ENCODE measurements at places on chromosomes 4 and X.

DNA sequence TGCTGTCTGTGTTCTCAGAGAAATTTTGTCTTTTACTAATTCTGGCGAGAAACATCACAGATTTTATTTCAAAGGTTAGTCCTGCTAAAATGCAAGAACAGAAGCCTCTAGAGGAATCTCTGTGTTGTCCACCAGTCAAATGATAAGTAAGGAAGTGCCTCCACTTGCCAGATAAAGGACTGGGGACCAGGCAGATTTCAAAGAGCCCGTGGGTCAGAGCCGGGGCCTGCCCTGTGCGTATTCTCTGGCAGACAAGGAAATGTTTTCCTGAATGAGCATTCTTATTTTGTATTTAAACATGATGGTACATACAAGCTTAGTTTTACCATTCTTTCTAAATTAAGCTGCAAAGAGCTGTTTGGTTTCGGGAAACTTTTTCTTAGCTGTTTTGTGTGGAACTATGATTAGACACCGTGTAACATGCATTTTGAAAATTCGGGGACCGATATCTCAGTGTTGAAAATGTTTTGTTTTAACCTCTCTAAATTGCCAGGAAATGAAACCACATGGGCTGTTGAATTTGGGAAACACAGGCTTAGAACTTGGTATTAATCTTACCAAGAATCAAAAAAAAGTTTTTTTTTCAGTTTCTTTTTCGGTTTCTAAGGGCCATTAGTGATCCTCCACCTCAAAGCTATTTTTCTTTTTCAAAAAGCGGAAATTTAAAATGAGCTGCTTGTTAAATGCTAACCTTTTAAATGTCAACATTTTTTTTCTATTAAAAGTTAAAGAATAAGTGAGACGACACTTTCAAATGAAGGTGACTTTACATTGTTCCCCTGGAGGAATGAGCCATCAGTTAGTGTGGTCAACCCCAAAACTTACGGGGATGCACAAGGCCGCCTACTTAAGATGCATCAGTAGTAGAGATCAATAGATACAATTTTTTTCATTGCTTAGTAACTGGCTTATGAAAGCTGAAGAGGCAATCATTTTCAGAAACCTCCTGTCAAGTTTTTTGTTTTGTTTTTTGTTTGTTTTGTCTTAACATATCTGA lies 89.6 kb upstream of the MTM1 start:
- DNase-seq: peak; percentile 28

- DNase-seq: no peak
These were observed 23.7 kb downstream of the CC2D2A start for GRCh38 chr4:15493411-15493810.

GRCh38 chr4:158993891-158994290 lies 109.0 kb upstream of the RAPGEF2 start:
- no peak for DNase-seq

DNA sequence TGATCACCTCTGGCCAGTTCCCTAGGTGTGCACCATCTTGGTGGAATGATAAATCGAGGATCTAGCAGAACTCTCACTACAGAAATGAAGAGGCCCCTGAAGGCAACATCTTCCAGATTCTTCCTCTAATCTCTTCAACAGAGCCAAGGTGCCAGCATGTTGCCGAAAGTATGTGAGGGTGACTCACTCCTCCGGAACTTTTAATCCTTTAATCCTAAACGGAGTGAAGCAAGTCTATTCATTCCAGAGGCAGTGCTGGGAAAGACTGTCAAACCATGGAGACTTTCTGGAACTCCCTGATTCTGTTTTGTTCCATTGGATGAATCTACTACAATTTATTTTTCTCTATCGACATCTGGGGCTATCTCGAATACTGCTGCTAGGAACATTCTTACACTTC lies 68.7 kb downstream of the SUPT20HL2 start:
- no peak for DNase-seq

DNA sequence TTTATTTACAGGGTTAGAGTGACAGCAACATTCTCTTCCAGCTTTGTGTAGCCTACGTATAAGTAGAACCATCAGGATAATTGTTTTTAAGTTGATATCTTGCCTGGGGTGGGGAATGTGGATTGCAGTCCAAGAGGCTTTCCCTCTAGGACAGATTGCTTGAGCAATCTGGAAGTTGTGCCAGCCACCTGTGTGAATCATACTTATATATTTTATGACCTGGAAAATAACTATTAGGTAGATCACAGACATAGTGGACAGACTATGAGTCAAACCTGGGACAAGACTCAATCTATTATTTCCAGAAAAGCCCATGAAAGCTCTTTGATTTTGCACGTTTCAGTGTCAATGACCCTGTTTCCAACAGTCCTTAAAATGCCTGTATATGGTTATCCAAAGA lies 98.9 kb downstream of the TLL1 start:
- DNase-seq: no peak

DNA sequence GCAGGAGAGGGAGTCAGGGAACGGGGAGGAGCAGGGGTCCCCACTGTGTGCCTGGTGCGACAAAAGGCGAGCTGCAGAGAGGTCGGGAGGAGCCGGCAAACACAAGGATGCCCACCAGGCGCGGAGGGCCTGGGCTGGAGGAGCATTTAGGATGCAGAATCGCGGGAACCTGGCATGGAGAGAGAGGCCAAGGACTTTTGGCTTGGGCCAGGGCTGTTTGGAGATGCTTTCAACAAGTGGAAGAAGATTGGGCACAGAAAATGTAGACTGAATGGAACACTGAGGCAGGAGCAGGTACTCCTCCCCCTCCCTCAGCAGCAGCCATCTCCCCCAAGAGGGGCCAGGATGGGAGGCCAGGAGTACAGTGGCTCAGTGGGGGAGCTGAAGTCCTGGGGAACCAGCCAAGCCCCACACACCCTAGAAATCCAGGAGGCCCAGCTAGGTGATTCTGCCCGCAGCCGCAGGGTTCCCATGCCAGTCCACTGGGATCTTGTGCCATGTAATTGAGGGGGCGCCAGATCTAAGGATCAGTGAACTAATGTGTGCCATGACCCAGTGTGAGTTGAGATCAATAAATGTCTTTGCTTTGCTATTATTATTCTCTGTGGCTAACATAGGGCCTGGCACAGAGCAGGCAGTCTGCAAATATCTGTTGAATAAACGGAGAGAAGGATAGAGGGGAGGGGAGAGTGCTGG lies 1.1 kb upstream of the ABLIM2 start:
- no peak for DNase-seq

DNA sequence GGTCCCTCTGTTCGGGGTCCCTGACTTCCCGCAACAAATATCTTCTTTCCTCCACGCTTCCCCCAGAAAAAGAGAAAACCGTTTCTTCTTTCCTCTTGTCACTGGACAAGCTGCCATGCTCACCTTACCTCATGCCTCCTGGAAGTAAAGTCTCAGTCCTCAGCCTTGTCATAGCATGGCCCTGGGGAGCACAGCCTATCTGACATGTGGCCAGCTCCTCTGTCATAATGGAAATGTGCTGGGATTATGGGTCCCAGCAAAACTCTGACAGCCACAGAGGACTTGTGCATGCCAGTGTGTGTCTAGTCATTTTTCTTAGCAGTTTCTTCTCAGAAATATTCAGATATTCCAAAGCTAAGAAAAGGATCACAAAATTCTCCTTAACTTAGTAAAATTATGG lies 122.4 kb downstream of the AASDH start:
- DNase-seq: no peak

- no peak for DNase-seq
These were observed 595.0 kb downstream of the GLUD2 start for GRCh38 chrX:121642415-121642814.

DNA sequence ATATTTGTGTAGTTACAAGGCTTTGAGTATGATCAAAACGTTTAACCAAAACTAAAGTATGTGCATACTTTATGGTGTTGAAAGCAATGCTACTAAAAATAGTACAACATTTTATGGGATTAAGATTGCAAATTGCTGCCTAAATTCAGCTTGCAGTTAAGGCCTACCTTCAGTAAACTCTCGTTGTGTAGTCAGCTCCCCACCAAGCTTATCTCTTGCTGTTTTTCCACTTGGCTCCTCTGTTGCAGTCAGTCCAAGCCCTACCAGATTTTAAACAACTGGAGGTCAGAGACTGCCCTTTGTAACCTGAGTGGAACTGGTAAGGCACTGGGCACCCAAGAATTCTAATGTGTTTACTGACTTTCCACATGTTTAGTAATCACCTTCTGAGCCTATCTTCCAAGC lies 25.7 kb downstream of the AFF1 start:
- DNase-seq: no peak

GRCh38 chrX:111265486-111265885 lies 4.8 kb downstream of the CAPN6 start:
- no peak for DNase-seq

DNA sequence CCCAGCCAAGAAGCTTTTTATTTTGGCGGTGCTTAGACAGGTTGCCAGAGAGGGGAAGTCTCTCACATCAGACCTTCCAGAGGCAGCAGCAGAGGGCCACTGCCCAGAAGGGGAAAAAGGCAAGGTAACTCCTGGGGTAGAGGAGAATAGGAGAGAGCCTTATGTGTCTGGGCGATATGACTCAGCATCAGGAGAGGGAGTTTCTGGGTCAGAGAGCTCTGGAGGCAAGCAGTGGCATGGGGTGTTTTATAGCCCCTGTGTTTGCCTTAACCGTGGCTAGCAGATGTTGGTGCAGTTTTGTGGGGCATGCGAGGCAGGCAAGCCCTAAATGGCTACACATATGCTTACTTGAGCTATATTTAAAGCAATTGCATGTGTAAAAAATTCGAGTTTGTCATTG lies 8.3 kb upstream of the ZXDB start:
- no peak for DNase-seq

DNA sequence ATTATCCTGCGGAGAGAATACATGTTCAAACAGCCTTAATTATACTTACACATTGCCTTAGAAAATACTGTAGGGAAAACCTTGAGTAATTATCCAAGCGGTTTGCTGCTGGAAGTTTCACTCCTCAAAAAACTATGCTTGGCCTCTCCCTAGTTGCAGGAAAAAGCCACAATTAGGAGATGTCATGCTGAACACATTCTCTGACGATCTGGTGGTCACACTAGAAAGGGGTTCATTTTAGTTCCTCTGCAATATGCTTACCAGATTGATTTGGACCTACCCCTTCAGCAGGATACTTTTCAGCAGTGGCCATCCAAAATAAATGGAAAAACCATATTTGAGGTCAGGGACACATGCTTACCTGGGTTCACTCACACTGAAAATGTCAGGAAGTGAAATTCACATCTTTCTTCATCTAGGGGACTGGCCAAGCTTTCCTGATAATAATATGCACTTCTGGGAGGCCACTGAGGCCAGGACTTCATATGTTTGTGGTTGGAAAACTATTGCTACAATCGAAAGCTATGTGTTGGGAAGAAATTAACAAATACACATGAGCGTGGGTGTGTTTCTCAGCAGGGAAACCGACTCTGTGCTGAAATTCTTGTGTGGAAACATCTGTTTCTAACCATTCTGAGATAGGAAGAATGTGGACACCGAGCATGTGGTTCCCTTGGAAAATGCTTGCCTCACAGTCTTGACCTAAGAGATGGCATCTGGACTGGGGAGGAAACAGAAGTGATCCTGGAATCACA lies 68.8 kb downstream of the ATXN3L start:
- DNase-seq: no peak

GRCh38 chr4:138666366-138666765 lies 349.2 kb upstream of the NOCT start:
- DNase-seq: no peak

DNA sequence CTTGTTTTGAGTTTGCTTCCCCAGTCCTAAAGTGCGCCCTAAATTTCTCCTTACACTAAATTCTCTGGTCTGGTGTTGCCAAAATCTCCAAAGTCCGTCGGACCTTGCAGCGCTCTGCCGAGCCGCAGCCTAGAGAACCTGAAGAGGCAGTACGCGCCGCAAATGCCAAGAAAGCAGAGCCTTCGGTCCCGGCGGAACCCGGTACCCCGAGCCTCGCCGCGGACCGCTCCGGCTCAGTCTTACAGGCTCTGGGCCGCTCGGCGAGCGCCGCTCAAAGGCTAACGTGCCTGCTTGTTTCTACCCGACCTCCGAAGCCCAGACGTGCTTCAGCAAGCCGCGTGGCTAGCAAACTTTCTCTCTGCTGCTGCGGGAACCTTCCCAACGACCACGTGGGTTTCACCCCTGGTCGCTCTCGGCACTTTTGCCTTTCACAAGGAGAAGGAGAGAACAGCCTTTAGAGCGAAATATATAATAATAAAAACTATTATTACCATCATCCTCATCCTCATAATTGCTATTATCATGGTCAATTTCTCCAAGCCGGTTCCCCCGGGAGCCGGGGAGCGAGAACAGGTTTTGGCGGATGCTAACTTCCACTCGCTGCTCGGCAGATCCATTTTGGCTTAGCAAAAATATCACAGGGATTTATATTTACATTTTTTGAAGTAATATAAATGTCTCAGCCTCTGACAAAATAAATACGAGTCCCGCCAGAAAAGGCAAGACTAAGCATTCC lies 2.2 kb upstream of the HTR2C start:
- DNase-seq: no peak

DNA sequence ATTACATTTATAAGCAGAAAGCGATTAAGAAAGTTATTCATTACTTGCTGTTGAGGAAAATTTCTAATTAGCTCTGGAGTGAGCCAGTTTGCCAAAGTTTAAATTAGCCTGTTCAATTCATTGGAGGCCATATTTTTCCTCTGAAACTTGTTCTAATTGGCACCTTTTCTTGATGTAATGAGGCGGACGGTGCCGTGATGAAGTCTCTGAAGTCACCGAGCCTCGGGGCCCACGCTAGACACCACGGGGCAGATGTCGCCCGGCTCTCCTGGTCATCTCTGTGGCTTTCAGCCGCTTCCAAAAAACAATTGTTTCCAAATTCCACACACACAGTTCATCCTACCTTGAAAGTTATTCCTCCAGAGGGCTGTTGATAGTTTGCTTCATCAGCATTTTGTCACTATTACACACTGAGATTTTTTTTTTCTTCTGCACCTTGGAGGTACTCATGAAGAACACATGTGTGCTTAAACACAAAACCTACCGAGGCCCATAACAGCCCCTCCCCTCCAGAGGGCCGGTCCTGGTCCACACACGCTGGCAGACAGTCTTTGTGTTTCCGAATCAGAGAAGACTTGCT lies 3.9 kb upstream of the CTAG2 start:
- no peak for DNase-seq

DNA sequence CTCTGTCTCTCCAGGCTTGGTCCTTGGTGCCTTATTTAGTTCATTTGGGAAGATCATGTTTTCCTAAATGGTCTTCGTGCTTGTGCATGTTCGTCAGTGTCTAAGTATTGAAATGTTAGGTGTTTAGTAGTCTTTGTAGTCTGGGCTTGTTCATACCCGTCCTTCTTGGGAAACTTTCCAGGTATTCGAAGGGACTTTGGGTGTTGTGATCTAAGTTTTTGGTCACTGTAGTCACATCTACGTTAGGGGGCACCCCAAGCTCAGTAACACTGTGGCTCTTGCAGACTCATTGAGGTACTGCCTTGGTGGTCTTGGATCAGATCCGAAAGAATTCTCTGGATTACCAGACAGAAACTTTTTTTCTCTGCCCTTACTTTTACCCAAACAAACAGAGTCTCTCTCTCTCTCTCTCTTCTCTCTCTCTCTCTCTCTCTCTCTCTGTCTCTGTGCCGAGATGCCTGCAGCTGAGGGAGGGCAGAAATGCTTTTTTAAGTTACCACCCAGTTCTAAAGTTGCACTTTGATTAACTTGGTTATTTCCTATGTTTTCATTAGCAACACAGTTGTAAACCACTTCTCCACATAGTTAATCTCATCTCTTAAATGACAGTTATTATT lies 67.6 kb upstream of the SLC7A3 start:
- DNase-seq: peak; percentile 1

GRCh38 chrX:69074726-69075125 lies 90.5 kb downstream of the PJA1 start:
- no peak for DNase-seq

- no peak for DNase-seq
These were observed 49.0 kb downstream of the SPANXA2 start for GRCh38 chrX:141638550-141638949.

GRCh38 chr4:150863456-150863855 lies 151.6 kb downstream of the LRBA start:
- DNase-seq: no peak
